ENCODE measurements at places on chromosomes 1 and 21.
A peak's percentile ranks its signal among the peaks of the same experiment; 100 is the strongest.

DNA sequence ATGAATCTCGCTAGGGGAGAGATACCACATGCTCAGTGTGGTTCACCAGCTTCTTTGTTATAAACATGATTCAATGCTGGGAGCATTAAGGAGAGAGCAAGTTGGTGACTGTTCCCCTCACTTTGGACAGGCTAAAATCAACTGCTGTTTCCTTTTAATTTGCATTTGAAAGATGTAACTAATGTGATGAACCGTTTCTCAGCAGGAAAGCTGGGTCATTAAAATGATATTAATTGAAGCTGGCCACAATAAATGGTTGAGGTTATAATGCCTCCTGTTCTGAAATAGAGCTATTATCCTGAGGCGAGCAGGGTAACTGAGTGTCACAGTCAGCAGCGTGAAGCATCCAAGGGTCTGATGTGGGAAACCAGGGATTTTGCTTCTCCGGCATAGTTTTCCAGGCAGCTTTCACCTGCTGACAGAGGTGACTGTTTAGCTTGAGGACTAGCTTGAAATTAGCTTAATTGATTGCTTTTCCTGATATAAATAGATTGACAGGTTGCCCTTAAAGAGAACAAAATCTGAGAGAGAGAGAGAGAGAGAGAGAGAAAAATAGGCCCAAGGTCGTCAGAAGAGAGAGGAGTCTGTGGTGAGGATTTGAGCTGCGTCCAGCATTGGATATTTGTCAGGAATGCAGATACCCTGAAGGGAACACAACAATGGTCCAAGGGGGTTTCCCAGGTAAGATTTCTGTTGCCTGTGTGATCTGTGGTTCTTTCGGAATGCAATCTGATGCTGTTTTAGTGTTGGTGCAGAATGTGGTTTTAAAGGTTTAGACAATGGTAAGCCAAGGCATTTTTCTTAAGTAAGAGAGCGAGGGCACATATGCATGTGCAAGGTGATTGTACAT is 209.7 kb downstream of the PATJ start:
- DNase-seq: no peak

GRCh38 chr1:221728037-221728505 is 13.8 kb downstream of the DUSP10 start:
- DNase-seq: no peak

GRCh38 chr1:159960721-159961381 is 6.8 kb upstream of the SLAMF9 start:
- DNase-seq: no peak

GRCh38 chr1:17826165-17826488 is 71.0 kb downstream of the ACTL8 start:
- no peak for DNase-seq

GRCh38 chr21:31552826-31553225 is 106.7 kb upstream of the SOD1 start:
- DNase-seq: no peak

DNA sequence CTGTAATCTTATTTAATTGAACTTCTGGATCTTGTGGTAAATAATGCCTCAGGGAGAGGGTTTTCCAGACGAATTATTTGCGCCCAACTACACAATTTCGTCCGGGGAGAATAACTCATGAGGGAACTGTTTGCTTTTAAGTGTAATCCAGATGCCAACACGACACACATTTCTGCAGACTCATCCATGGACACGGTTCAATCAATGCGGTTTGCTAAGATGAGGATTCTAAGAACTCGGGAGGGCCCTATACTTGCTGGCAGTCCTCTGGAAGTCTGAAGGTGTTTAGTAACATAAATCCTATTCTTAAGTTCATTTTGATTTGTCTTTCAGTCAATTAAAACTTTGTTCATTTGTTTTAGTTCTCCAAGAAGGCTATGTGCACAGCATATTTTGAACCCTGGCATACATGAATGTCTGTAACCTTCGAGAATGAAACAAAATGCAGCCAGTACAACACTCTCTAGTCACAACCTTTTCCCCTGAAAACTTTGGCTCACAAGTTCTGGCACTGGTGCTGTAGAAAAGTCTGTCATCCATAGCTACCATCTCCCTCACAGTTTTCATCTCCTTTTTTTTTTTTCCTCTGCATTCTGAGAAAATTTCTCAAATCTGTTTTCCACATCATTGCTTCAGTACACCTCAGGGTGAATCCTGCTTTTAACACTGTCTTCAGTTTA is 38.8 kb downstream of the DIPK1A start:
- no peak for DNase-seq

- DNase-seq: no peak
These were observed 140.5 kb downstream of the COL11A1 start for GRCh38 chr1:102967786-102968185.

GRCh38 chr1:8746554-8746953 is 70.9 kb downstream of the RERE start:
- no peak for DNase-seq

GRCh38 chr1:18976096-18976495 is 19.6 kb upstream of the IFFO2 start:
- no peak for DNase-seq

- peak; percentile 12 for DNase-seq
These were observed 48.6 kb downstream of the WDR4 start for GRCh38 chr21:42830456-42831455.

DNA sequence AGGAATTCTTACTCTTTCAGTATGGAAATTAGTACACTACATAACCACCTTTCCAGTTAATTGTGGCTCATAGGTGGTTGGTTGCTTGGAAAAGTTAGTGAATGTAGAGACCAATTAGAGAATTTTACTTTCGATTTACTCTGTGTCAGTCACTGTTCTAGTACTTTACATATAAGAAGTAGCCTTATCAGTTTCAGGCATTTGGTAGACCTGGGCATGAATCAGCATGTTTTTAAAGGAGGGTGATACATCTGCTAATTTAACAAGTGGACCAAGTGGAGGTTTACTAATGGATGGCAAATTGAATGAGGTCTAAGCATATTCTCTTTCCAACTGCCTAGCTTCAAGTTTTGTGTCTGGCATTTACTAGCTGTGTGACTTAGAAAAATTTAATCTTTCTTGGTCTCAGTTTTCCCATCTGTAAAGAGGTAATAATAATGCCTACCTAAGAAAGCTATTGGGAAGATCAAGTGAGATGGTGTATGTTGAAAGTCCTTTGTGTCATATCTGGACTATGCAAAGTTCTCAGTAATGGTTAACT is 1158.6 kb downstream of the PLA2G4A start:
- no peak for DNase-seq

- no peak for DNase-seq
These were observed 69.7 kb downstream of the ST6GALNAC3 start for GRCh38 chr1:76144247-76144646.

GRCh38 chr1:64669098-64669675 is 75.7 kb upstream of the RAVER2 start:
- DNase-seq: no peak

- no peak for DNase-seq
These were observed 7.5 kb upstream of the TOMM20 start for GRCh38 chr1:235136111-235136510.

DNA sequence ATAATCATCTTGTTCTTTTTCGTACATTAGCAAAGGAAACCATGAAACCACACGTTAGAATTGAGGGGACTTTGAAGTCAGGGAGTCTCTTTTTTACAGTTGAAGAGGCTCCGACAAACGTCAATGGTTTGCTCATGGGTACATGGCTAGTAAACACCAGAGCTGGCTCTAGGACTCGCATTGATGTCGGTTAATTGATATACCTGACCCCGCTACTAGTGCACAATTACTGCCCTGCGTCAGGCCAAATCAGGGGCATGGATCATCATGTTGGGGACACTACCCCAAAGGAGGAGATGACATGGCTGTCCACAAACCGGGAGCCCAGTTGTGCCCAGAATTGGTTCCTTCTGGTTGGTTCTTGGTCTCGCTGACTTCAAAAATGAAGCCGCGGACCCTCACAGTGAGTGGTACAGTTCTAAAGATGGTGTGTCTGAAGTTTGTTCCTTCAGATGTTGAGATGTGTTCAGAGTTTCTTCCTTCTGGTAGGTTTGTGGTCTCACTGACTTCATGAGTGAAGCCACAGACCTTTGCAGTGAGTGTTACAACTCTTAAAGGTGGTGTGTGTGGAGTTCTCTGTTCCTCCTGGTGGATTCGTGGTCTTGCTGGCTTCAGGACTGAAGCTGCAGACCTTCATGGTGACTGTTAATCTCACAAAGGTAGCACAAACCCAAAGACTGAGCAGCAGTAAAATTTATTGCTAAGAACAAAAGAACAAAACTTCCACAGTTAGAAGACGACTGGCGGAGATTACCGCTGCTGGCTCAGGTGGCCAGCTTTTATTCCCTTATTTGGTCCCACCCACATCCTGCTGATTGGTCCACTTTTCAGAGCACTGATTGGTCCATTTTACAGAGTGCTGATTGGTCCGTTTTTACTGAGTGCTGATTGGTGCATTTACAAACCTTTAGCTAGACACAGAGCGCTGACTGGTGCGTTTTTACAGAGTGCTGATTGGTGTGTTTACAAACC is 126.9 kb upstream of the ERRFI1 start:
- peak; percentile 94 for DNase-seq

- no peak for DNase-seq
These were observed 241.6 kb downstream of the BACH1 start for GRCh38 chr21:29540289-29540688.

- DNase-seq: no peak
These were observed 389.3 kb downstream of the OMA1 start for GRCh38 chr1:58157256-58157655.

GRCh38 chr1:184152434-184152898 is 100.9 kb downstream of the TSEN15 start:
- DNase-seq: no peak

- no peak for DNase-seq
These were observed 39.5 kb upstream of the CNTN2 start for GRCh38 chr1:205003358-205004131.

DNA sequence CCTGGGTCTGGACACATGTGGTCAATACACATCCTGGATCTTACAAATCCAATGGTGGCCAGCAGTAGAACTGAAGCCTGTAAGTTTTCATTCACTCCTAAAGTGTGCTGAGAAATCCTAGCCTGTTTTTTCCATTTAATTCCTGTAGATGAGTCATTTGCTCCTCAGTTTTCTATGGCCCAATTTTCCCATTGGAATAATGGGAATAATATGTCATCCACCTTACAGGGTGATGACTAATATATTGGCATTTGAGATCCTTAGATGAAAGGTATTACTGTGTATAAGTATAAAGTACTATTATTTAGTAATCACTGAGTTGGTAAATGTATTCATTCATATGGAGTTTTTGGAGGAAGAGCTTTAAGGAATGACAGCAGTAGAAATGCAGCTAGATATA is 89.7 kb upstream of the ADAR start:
- DNase-seq: no peak

DNA sequence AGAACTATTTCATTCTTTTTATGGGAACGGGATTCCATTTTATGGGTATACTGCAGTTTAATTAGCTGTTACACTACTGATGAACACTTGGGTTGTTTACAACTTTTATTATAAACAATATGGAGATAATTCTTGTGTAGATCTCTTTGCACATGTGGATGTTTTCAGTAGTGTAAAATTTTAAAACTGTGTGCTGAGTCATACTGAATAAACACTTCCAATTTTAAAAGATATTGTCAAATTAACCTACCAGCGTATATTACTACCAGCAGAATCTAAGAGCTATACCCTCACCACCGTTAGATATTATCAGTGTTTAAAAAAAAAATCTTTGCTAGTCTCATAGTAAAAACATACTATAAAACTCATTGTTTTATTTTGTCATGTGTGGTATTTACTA is 106.1 kb downstream of the CC2D1B start:
- no peak for DNase-seq

DNA sequence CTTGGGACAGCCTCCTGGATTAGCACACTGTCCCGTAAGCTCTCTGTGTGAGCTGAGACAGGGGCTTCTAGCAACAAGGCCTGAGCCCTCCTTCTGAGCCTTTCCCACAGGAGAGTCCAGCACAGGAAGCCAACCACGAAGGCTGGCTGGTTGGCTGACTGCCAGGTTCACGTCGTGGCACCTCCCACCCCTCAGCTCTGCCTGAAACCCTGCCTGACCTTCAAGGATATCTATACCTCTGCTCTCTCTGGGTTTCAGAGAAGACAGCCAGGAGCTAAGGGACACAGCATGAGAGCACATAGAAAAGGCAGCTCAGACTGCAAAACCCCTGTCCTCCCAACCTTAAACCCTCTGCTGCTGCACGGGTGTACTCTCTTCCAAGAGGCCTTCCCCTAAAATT is 13.9 kb downstream of the DLGAP3 start:
- DNase-seq: no peak

DNA sequence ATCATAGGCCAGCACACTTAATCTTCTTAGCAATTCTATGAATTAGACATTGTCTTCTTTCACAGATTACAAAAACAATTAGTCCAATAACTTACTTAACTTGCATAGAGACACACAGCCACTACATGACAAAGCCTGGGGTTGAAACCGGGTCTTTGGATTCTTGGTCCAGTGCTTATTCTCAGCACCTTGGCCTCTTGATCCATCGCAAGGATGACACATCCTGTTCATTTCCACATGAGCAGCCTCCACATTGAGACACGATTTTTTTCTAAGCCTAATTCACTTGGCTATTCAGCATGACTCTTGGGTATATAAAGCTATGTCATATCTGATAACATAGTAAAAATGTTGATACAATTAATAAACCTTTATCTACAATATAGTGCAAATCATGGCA is 221.0 kb upstream of the FOXD3 start:
- DNase-seq: no peak

GRCh38 chr1:27885621-27886352 is 13.4 kb downstream of the THEMIS2 start:
- DNase-seq: no peak

GRCh38 chr21:38282921-38283320 is 26.1 kb downstream of the KCNJ15 start:
- no peak for DNase-seq

GRCh38 chr1:30451532-30452125 is 271.8 kb downstream of the MATN1 start:
- no peak for DNase-seq

- no peak for DNase-seq
These were observed 879.1 kb upstream of the NEGR1 start for GRCh38 chr1:73161418-73161817.

- no peak for DNase-seq
These were observed 14.2 kb upstream of the CASQ2 start for GRCh38 chr1:115782571-115783281.

DNA sequence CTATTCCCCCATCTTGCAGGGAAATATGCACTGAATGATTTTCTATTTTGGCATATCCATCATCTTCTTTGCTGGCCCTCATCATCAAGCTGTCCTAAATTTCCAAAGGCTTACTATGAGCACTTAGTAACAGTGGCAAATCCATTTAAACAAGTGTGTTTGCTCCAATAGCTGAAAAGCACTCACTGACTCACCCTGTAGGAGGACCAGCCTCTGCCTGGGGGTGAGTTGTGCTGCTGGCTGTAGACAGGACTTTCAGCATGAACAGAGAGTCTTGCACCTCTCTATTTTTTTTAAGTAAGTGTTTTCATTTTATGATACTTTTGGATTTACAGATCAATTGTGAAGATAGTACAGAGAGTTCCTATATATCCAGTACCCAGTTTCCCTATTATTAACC is 97.3 kb downstream of the SLC35F3 start:
- DNase-seq: no peak

GRCh38 chr1:109482242-109482641 is 1.5 kb upstream of the ATXN7L2 start:
- DNase-seq: no peak
